ENCODE measurements at places on chromosomes 5 and 9.
A peak's percentile ranks its signal among the peaks of the same experiment; 100 is the strongest.

GRCh38 chr5:1983401-1983800 is 100.7 kb upstream of the IRX4 start:
- DNase-seq: no peak

DNA sequence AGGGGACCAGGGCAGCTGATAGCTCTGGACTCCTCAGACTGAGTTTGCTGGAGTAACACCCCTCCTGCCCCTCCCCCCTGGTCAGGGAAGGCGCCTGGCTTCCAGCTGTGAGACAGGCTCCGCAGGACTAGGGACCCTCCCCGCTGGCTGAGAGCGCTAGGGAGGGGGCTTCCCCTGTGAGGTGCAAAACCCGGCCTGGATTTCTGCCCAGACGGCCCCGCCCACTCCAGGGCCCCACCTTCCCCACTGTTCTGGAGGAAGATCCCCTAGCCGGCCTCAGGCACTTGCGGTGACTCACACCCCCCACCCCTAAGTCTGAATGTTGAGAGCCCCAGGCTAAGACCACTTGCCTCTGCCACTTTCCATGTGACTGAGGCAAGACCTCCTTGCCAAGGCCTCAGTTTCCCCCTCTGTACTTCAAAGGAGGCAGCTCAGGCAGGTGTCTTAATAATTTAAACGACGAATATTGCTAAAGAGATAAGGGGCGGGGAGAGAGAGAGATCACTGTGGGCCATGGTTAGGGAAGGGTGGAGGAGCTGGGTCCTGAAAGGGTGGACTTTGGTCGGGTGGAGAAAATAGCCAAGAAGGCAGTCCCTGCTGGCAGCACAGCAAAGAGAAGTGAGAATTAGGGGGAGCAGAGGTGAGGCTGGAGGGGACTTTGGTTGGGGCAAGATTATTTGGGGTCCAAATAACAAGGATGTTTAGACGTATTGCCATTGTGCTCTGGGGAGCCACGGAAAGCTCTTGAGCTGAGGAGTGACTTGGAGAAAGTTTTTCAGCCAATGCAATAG is 1.0 kb upstream of the DAB2IP start:
- DNase-seq: peak; percentile 61

GRCh38 chr9:98146101-98146991 is 27.3 kb upstream of the TRIM14 start:
- DNase-seq: peak; percentile 95

- DNase-seq: no peak
Observed at GRCh38 chr9:29556746-29557145, 1983.5 kb upstream of the C9orf72 start.

GRCh38 chr5:109316634-109317033 is 93.1 kb downstream of the PJA2 start:
- no peak for DNase-seq

Data from stomach (tissue), 19 donors.